HS-27A (cell line): ENCODE measurements at places on chromosomes 13 and 19.

DNA sequence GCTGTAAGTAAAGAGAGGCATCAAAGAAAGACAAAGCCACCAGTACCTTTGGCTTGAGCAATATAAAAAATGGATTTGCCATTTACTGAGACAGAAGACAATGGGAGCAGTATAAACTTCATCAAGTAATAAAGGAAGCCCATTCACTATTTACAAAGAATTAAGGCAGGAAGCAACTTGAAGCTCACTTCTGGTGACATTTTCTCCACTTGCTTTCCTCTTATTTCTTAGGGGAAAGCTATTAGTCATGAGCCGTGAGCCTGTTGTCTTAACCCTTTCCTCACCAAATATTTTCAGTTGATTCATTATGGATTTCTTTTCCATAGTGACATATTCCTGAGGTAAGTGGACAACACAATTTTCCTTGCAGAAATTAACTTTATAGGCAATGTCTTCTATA lies 156.8 kb downstream of the DNAJC3 start:
- no peak for DNase-seq

DNA sequence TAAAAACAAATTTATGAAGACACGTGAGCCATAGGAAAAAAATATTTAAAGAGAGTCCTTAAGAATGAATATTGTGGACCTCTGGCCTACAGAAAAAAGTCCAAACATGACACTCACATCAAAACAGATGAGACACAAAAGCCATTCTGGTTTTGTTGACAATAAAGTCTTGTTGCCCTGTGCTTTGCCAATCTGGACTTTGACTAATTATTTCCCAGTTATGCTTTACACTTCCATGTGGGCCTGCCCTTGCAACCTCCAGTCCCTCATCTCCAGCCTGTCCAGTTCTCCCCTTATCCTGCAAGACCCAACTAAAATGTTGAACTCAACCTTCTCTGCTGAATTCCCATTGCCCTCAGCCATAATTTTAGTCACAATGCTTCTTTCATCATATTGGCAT lies 184.5 kb upstream of the SERP2 start:
- no peak for DNase-seq

DNA sequence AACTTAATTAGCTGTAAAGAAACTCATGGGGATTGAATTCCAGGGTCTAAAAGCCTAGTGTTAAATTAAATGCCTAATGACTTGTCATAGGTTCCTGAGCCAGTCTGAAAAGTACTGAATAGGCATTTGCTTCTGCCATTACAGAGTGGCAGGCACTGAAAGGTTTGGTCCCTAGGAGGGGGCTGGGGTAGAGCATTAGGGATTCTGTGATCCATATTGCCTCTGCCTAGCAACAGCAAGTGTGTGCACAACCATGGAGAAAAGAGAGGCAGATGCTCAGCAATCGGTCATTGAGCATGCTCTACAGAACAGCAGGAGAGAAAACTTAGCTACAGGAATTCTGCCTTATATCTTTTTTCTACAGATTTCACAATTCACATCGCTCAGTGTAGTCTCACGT lies 133.5 kb downstream of the TRPC4 start:
- no peak for DNase-seq

DNA sequence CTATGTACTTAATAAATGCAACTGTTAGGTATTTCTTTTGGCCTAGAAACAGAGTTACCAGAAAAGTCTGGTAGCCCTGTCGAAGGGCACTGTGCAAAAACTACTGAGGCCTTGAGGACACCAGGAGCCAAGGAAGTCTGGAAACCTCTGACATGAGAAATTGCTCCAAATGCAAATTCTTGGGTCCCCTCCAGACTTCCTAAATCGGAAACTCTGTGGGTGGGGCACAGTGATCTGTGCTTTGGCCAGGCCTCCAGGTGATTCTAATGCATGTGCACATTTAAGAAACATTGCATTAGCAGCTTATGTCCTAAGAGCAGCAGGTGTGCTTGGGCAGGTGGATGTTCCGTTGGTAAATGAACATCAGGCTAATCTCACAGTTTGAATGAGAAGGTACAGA lies 50.0 kb downstream of the STARD13 start:
- no peak for DNase-seq

DNA sequence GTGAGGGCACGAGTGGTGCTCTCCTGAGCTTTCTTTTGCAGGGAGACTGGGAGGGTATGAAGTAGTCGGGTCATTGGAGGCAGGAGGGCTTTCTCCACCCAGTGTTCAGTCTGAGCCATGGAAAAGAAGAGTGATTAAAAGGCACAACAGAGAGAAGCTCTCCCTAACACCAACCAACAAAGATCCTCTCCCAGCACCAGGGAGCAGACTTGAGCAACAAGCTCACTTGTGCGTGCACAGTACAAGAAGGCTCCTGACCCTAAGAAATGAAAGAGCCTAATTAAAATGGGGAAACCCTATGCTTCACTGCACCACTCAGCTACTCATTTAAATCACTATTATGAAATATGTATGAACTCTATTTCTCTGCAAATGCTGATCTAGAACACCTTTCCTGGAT lies 276.3 kb upstream of the SOX21 start:
- no peak for DNase-seq

GRCh38 chr19:38736036-38736412 lies 8.2 kb downstream of the CAPN12 start:
- DNase-seq: no peak

DNA sequence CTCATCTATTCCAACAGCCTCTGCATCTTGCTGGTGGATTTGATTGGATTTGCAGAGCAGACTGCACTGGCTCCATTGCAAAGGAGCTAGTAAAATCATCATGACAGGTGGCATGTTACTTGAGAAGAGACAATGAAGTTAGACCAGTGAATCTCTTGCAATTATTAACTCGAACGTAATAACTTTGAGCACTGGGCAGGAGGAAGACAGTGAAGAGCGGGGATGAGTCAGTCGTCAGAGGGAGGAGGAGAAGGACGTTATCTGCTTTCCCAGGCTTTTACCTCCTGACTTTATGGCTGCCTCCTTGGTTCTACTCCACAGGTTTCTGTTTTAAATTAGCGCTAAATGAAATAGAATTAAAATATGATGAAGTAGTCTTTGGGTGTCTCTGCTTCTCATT lies 257.8 kb upstream of the IPO5 start:
- no peak for DNase-seq

- DNase-seq: no peak
Measured at GRCh38 chr13:25181597-25181996, 9.5 kb upstream of the AMER2 start.

DNA sequence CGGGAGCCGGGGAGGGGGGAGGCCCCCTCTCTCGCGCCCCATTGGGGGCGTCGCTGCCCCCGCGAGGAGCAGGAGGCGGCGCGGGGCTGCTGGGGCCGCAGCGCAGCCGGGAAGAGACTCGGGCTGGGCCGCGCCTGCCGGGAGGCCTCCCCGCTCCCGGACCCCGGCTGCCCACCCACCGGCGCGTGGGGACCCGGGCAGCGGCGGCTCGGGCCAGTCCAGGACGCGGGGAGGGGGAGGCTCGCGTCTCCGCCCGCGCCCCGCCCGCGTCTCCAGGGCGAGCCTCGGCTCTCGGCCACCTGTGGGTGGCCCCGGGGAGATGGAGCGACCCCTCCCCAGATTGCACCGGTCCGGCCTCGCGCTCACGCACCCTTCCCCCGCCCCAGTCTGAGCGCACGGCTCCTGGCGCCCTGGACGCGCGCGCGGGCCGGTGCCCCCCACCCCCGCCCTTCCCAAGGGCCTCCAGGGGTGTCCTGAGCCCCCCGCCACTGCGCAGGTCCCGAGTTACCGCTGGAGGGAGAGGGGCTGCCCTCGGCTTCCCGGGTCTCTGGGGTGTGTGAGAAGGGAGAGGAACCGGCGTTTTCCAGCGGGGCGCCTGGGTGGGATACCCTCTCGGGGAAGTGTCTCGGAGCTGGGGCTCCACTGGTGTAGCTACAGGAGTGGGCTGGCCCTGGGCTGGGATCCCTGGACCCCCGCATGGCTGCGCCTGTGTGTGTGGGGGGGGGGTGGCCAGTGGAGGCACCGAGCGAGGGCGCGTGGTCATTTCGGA lies 645 bp downstream of the PALM start:
- no peak for DNase-seq

DNA sequence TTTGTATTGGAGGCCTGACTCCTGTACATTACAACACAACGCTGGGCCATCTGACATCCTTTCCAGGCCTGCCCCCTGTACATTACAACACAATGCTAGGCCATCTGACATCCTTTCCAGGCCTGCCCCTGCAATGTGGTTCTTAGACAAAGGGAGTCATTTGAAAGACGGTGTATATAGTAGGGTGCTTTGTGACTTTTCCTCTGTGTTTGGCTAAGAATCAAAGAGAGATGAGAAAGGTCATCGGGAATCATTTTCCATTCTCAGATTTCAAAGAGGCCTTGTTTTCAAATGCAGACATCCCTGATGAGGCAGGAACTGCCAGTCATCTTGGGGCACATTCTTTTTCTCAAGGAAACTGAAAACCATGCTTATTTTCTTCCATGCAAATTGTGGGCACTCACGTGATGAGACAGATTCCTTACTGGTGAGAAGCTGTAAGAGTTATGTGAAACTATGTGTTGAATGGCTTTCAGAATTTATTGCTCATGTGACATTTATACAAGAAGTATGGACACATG lies 551.6 kb downstream of the MYO16 start:
- peak; percentile 70 for DNase-seq

DNA sequence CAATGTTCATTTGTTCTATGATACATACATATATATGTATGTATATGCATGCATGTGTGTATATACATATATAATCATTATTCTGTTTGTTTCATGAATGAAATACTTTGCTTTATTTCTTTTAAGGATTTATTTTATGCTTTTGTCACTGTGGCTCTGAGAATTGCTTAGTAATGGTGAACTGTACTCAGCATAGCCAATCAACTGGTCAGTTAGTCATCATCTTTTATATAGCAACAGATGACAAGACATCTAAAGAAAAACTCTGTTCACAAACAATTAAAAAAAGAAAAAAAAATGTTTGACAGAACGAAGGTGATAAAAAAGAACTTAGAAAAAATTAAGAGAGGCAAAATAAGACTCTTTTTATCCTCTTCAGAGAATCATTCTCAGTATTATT lies 1440.3 kb downstream of the PCDH9 start:
- no peak for DNase-seq
